AG09319 (cell line): ENCODE measurements at places on chromosomes 11 and 22.
A peak's percentile ranks its signal among the peaks of the same experiment; 100 is the strongest.

GRCh38 chr11:107385361-107385981 is 72.2 kb downstream of the CWF19L2 start:
- DNase-seq, result no peak

DNA sequence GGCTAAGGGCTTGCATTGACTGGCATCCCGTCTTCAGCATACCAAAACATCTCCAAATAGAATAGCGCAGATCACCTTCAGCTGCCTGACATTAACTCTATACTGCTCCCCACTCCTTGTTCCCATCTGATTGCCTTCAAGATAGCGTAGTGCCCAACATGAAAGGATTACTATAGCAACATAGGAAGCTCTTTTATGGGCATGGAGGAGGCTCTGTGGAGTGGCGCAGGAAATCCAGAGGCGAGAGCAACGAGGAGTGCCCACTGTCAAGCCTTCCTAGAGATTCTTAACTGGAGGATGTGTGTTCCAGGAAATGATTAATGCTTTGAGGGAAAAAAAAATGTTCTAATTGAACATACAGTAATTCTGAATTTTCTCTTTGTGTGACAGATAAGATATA is 213.3 kb downstream of the CADM1 start:
- DNase-seq, result no peak

GRCh38 chr11:10480026-10480425 is 25.0 kb downstream of the AMPD3 start:
- DNase-seq, result no peak

- DNase-seq, result peak; percentile 79
Observed at GRCh38 chr22:42743501-42743991, 22.9 kb upstream of the A4GALT start.

DNA sequence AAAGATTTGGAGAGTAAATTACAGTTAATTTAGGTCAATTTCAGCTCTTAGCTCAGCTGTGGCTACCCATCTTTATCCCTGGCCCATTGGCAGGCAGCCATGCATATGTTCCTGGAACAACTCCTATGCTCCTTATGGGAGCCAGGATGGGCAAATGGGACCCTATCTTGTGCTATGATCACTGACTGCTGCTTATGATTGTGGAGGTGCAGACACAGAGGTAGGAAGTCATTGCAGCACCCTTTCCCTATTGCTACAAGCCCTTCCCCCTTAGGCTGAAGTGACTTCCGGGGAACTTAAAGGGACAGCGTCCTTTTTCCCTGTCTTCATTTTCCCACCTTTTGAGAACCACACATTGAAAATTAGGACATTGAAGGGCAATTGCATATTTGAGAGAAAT is 112.7 kb downstream of the FCHSD2 start:
- DNase-seq, result no peak

DNA sequence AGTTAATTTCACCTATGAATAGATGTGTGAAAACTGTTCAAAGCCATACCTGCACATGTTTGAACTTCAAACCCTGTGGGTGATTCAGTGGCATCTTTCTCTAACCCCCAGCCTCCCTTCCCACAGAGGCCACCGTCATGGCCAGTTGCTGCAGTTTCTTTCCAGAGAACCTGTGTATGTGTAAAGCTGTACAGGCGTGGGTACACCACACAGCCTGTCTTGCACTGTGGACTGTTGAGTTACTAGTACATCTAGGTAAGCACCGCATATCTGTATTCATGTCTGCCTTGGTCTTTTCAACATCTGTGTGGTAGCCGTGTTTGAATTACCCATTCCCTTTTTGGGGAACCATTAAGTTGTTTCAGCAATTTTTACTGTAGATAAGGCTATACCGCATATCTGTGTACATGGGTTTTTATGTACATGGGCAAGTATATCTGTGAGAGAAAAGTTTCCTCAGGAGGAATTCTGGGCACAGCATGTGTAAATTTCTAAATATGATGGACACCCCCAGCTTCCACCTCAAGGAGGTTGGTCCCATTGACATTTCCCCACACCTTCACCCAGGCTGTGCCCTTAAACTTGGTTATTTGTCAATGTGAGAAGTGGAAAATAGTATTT is 13.9 kb downstream of the NEAT1 start:
- DNase-seq, result no peak

- DNase-seq, result no peak
Observed at GRCh38 chr11:121838571-121838970, 277.4 kb downstream of the BLID start.

DNA sequence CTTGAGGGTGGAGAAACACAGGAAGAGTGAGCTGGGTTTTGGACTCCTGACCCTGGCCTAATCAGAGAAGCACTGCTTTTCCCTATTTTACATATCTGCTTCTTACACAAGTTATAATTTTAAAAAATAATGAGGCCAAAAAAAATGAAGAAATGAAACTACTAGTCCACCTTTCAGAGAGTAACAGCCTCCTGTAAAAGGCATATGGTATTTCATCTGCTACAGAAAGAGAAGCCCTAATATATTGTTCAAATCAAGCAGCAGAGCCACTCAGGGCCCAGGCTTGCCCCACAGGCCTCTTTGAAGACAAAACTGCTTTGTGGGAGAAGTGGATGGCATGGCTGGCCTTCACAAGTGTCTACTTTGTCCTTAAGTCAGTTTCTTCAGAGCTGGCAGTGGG is 10.0 kb downstream of the DIXDC1 start:
- DNase-seq, result no peak

DNA sequence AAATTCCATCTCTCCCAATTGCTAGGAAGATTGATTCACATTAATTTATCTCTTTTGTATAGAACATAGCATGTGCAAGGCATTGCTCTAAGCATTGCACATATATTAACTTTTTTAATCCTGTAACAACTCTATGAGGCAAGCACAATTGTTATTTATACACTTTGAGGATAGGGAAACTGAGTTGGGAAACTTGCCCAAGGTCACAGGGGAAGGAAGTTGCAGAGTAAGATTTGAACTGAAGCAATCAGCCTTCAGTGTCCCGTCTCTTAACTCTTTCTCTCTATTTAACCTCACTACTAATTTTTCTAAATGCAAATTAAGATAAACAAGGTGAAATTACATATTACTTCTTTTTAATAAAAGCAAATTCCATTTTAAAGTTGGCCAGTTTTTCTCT is 22.2 kb downstream of the OR56B4 start:
- no peak for DNase-seq

GRCh38 chr11:126637795-126638175 is 282.3 kb downstream of the ST3GAL4 start:
- peak; percentile 67 for DNase-seq
